Germinal center (tissue), 1 donor: ENCODE measurements at places on chromosomes 11 and 22.

GRCh38 chr11:40037005-40037404, 1422.4 kb downstream of the LRRC4C start:
- no peak for DNase-seq

GRCh38 chr11:116869610-116870009, 32.2 kb upstream of the APOA1 start:
- DNase-seq, result no peak

DNA sequence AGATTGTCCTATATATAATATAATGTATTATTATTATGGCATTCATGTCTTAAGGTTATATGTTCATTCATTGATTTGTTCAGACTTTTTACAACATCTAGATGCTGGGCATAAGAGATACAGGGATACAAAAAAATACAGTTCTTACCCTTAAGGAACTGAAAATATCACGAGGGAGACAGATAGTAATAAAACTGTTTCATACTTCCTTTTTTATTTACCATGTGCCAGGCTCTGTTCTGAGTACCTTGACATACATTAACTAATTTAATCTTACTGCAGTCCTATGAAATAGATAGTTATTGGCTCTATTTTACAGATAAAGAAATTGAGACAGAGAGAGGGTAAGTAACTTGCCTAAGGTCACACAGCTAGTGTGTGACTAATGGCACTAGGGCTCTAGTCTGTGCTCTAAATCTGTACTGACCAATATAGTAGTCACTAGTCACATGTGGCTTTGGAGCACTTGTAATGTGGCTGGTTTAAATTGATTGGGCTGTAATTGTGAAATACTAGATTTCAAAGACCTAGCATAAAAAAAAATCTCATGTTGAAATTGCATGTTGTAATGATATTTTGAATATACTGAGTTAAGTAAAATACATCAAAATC, 21.3 kb downstream of the TRIM44 start:
- DNase-seq, result no peak

- no peak for DNase-seq
Observed at GRCh38 chr11:118343981-118344515, at the start of gene CD3G. Gene CD3G (plus strand): TSS chr11:118344344. CDS start chr11:118344424, 80 bp downstream.

- peak; percentile 47 for DNase-seq
Observed at GRCh38 chr11:65791719-65792213, 4.9 kb downstream of the OVOL1 start.

DNA sequence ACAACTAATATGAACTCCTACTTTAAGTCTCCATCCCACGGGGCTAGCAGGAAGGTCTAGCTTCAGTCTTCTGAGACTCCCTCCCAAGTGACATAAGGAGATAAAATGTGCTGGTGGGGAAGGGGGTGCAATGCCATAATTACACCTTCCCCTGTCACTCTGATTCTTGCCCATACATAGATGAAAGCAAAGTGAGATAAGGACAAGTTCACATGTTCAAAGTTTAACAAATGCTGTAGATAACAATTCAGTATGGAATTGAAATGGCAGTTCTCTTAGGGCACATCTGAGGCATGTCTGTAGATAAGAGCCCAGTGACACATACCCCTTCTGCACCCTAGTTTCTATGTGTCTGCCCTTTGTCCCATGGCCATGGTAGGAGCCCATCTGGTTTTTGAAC, 38.2 kb upstream of the PANX1 start:
- no peak for DNase-seq

GRCh38 chr22:42938976-42939375, 76.0 kb downstream of the PACSIN2 start:
- no peak for DNase-seq

- DNase-seq, result no peak
Observed at GRCh38 chr11:119481667-119482400, 58.9 kb upstream of the THY1 start.

- DNase-seq, result no peak
Observed at GRCh38 chr11:102316346-102316904, 859 bp upstream of the BIRC3 start.

- DNase-seq, result no peak
Observed at GRCh38 chr11:13352711-13353110, 75.1 kb downstream of the BMAL1 start.

DNA sequence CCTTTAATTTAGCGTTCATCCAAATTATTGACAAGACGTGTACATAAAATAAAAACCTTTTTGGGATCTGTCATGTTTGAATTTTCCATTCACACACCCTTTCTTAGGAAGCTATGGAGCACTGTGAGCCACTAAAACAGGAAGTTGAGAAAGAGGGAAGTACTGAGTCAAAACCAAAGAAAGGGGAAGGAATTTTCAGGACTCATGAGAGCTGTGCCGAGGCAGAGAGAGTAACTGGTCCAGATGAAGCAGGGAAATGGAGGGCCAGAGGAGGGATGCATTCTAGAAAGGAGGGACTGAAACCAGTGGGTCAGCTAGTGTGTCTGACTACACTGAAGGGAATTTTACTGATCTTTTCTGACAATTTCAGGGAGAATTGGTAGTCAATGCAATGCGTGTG, 24.9 kb downstream of the APLP2 start:
- DNase-seq, result no peak

- no peak for DNase-seq
Observed at GRCh38 chr11:96155627-96156378, 187.2 kb downstream of the MAML2 start.

- peak; percentile 10 for DNase-seq
Observed at GRCh38 chr11:110797453-110797852, 85.2 kb upstream of the ARHGAP20 start.

DNA sequence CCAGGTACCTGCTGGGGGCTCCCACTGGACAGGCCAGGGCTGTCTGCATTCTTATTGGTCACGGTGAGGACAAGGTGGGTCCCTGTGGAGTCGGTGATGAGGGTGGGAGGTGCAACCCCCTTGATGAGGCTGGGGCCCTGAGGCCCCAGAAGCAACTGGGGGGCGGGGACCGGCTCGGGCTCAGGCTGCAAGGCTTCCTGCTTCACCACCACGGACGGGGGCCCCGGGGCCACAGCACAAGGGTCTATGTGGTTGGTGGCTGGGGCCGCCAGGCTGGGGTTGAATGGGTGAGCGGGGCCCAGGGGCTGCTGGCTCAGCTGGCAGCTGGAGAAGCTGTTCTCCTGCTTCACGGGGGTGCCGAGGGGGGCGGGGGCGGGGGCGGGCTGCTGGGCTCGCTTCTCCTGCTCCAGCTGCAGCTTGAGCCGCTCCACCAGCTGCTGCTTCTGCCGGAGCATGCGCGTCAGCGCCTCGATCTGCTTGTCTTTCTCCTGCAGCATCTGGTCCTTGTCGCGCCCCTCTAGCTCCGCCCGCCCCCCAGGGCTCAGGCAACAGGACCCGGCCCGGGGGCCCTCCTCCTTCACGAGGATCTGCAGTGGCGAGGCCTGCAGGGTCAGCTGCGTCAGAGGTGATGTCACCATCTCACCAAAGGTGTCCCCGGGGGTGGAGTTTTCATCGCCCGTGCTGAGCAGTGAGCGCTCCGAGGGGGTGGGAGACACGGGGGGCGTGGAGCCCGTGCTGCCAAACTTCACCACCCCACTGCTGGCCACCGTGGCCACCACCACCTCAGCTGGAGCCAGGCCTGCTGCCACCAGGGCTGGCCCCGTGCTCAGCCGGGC, 48.2 kb downstream of the SGSM3 start:
- peak; percentile 80 for DNase-seq

DNA sequence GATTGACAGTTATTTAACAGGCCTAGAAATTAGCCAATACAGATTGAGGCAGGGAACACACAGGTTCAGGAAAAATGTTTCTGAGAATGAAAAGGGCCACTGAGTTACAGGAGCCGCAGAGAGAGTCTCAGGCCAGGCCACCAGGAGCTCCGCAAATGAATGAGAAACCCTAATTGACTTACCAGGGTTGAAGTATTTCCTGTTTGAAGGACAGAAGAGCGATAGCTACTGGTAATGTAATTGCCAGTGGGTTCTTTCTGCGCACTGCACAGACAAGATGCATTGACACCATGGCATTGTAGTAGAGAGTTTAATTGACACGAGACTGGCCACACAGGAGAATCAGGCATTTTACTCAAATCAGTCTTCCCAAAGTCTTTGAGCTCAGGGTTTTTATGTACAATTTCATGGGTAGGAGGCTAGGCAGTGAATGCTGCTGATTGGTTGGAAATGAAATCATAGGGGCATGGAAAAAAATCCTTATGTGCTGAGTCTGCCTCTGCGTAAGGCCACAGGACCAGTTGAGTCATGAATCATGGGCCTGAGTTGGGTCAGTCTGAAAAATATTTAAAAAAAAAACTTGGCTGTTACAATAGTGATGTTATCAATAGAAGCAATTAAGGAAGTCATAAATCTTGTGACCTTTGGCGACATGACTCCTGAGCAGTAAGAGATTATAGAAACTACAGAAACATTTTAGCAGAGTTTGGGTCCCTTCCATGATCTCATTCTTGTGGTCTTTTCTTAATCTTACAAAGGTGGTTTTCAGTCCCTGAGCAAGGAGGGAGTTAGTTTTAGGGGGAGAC, 203.8 kb downstream of the CASP12 start:
- DNase-seq, result no peak

GRCh38 chr22:27792452-27793161, 8.9 kb downstream of the MN1 start:
- no peak for DNase-seq

DNA sequence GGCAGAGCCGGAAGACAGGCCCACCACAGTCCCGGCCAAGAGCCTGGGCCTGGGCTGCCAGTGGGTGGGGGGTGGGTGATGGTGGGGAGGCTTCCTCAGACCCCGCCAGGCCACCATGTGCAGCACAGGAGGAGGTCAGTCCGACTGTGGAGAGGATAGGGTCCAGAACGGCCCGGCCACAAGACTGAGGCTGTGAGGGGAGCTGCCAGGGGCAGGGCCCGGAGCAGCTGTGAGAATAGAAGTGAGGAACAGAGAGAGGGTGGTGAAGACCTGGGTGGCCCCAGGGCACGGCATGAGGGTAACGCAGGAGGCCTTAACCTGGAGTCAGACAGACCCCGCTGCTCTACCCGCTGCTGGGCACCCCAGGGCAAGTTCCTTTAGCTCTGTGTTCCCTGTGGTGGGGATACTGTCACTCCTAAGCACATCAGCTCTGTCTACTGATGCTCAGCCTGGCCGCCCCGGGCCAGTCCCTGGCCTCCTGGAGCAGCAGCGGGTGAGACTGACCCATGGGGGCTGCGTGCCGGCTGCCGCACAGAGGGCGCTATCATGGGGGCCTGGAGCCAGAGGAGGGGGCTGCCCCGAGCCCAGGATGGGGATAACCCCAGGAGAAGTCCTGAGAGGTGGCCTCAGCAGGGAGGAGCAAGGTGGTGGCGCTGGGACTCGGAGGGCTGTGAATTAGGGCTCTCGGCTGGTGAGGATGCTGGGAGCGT, 1.7 kb downstream of the FERMT3 start:
- DNase-seq, result no peak

DNA sequence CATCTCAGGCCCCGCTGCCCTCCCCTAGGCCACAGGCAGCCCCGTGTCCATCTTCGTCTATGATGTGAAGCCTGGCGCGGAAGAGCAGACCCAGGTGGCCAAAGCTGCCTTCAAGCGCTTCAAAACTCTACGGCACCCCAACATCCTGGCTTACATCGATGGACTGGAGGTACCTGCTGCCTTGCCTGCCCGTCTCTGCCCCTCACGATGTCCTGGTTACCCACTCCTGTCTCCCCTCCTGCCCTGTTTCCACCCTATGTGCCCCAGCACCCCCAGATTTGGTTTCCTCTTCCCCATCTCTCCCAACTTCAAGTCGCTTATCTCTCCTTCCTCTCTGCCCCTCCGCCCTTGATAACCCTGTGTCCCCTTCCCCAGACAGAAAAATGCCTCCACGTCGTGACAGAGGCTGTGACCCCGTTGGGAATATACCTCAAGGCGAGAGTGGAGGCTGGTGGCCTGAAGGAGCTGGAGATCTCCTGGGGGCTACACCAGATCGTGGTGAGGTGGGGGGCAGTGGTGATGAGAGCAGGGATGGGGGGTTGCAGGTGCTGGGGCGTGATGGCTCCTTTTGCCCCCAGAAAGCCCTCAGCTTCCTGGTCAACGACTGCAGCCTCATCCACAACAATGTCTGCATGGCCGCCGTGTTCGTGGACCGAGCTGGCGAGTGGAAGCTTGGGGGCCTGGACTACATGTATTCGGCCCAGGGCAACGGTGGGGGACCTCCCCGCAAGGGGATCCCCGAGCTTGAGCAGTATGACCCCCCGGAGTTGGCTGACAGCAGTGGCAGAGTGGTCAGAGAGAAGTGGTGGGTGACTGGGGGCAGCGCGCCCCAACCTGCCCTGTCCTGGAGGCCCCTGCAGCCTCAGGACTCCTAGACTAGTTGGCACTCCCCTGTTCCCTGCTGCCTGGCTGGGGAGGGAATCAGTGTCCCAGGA, 930 bp downstream of the SCYL1 start:
- no peak for DNase-seq

GRCh38 chr11:74611369-74611861, 19.0 kb downstream of the POLD3 start:
- no peak for DNase-seq

DNA sequence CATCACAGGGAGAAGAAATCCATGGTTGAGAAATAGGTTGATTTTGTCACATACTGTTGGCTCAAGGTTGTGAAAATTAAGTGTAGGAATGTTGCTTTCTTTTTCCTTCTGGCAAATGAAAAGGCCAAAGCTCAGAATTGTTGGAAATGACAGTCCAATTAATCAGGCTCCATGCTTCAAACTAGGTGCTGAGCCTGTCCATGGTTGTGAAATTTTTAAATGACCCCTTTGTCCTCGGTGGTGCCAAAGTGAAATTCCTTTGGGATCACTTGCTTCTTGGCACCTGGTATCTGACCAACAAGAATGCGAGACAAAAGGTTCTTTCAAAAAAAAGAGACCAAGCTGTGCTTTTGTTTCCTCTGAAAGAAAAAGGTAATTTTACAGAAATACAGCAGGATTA, 451.9 kb downstream of the ETS1 start:
- DNase-seq, result no peak

GRCh38 chr11:61333550-61334433, 764 bp downstream of the TKFC start:
- no peak for DNase-seq

DNA sequence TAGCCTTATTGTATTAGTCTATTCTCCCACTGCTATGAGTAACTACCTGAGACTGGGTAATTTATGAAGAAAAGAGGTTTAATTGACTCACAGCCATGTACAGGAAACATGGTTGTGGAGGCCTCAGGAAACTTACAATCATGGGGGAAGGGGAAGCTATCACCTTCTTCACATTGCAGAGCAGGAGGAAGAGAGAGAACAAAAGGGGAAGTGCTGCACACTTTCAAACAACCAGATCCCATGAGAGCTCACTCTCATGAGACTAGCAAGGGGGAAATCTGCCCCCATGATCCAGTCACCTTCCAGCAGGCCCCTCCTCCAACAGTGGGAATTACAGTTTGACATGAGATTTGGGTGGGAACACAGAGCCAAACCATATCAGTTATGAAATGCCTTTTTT, 179.4 kb downstream of the ARHGAP42 start:
- no peak for DNase-seq

GRCh38 chr22:37163575-37164504, 14.1 kb upstream of the IL2RB start:
- DNase-seq, result no peak

GRCh38 chr22:38713921-38714320, 8.2 kb downstream of the GTPBP1 start:
- DNase-seq, result no peak
